Mammary epithelial cell (primary cell): ENCODE measurements at places on chromosomes 3 and 15.
A peak's percentile ranks its signal among the peaks of the same experiment; 100 is the strongest.

GRCh38 chr3:133197619-133198018, 159.4 kb downstream of the TMEM108 start:
- DNase-seq: no peak

GRCh38 chr3:176734146-176734545, 463.1 kb downstream of the TBL1XR1 start:
- no peak for DNase-seq

DNA sequence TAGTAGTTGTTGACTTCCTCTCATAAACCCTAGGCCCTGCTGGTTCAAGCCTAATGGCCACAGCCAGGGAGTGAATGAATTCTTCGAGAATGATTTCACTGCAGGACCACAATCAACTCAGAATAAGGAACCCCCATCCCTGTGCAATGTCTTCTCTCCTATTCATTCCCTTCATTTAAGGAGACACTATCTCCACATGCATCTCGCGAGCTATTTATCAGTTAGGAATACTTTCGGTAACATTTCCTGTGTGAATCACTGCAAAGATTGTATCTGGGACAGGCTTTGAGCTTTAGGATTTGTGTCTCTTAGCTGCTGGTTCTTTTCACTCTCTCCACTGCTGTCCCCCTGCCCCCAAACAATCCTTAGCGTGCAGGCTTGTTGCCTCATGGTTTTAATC, 94.4 kb downstream of the MYLK start:
- no peak for DNase-seq

- no peak for DNase-seq
Measured at GRCh38 chr3:183161552-183162336, 790 bp downstream of the LAMP3 start.

DNA sequence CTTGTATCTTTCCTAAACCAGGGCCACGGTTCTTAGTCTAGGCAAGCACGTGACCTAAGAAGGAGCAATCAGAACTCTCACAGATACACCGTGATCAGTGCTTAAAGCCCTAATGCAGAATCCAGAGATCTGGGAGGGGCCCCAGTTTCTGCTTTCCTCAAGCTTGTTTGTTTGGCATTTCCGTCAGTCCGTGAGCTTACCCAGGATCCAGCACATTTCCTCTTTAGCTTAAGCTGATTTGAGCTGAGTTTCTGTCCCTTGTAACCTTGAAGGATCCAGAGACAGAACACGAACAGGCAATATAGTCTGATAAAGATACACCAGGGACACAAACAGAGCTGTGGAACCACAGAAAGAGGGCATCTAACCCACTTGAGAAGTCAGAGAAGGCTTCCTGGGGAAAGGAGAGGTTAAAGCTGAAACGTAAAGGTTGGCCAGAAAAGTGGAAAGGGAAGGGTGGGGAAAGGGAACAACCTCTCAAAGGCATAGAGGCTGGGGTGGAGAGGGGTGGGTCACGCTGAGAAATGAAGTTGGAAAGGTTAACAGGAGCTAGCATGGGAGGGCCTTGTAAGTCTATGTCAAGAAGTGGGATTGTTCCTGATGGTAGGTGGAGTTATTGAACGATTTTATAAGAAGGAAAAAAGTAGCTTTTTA, 42.1 kb upstream of the RARB start:
- DNase-seq: no peak

- peak; percentile 68 for DNase-seq
Measured at GRCh38 chr3:33940149-33940548, 141.7 kb downstream of the PDCD6IP start.

- DNase-seq: no peak
Measured at GRCh38 chr3:196524527-196524926, 9.4 kb upstream of the SMCO1 start.

DNA sequence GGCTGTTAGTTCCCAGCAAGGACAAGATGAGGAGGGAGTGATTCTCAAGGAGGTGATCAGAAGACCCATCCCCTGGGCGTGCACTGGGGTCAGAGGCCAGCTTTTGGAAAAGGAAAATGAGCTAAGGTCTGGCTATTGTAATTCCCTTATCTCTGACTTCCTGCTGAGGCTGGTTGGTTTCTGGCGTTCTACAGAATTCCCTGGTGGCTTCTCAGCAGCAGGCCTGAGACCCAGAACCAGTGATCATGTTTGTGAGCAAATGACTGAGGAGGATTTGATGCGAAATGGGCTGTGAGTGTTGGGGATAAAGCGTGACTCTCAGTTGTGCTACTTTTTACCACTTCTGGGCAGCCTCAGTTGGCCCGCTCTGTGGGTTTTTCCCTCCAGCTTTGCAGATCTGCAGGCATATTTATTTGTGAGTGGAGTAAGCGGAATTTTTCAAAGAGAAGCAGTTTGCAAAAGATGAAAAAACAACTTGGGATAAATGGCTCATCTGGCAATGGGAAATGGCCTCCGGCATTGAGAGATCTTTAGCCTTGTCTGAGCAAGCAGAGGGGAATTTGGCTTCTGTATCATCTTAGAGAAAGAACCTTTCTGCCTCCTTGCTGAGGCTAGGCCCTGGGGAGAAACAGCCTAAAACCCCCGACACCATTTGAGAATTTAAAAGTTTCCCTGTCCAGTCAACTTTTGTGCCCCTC, 102.7 kb downstream of the SLCO3A1 start:
- peak; percentile 93 for DNase-seq

GRCh38 chr15:43268111-43269105, 1.7 kb upstream of the TGM5 start:
- no peak for DNase-seq

DNA sequence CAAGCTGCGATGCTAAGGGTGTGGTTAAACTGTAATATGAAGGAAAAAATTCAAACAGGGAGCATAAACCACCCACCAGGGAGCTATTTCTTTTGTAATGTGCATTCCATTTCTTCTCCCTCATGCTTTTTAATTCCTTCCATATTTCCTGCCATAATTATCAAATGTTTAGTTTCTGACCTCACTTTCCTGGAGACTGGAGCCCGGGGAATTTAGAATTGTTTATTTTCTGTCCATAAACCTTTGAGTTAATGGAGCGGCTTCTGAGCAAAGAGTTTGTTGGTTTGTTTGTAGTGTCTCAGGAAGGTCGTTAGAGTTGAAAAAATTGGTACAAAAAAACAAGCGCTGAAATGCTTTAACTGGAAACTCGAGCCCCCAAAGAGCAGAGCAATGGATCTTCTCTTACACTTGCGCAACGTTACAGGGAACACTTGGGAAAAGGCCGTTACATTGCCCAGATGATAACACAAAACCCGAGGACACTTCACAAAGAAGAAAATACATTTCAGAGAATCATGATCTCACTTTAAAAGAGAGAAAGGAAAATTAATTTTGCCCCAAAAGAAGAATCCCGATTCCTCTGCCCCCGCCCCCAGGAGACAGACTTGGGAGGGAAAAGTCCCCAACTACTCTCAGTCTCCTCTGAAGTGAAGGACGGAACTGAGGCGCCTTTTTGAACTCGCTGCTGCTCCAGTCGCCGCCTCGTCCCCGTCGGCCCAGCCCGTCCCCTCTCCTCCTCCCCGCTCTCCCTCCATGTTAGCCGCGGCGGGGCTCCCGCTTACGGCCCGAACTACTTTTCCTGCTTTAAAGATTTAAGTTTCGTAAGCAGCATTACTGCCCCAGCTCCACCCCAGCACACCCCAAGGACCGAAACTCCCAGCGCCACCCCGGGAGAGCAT, 842 bp downstream of the FSTL1 start:
- peak; percentile 33 for DNase-seq

DNA sequence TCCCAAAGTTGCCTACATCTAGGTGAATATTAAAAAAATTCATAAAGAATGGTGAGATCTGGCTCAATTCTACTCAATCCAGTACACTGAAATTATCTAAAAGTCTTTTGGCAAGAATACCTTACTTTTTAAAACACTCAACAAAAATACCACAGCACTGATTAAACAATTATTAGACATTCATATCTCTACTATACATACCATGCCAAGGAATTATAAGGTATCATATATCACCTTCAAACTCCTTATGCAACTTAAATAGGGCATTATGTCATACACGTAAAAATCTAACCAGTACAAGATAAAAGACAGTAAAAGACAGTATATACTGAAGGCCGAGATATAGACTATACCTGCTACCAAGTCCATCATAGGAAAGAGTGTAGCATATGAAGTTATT, 6.1 kb upstream of the ANKRD28 start:
- DNase-seq: no peak

- peak; percentile 58 for DNase-seq
Measured at GRCh38 chr15:47293466-47294162, 423.7 kb upstream of the SEMA6D start.

- no peak for DNase-seq
Measured at GRCh38 chr3:97937205-97937604, 35.0 kb downstream of the RIOX2 start.

GRCh38 chr3:143849854-143850549, 1.7 kb upstream of the SLC9A9 start:
- DNase-seq: peak; percentile 91

GRCh38 chr3:142976621-142977398, 13.3 kb upstream of the PAQR9 start:
- DNase-seq: peak; percentile 89

DNA sequence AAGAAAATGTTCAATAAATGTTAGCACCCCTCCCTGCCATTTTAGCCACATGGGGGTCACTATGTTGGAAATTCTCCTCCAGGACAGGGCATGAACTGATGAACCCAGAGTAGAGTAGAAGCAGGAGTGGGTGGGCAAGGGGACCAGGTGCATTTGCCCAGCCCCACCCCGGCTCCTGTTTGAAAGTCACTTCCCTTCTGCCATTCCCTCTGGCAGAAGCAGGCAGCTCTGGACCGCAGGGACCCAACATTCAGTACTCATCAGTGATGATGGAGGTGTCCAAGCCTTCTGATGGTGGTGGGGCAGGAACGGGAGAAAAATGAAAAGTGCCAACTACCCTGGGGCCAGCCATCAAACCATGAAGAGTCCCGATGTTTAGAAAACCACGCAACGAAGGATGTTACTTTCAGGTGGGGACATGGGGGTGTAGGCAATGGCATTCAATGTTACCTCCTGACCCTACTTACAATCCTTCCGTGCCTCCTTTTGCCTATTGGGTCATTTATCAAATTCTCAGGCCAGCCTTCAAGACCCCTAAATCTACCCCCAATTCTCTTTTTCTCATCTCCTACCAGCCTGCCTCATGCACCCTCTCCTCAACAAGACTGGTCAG, 17.2 kb downstream of the UBAP1L start:
- no peak for DNase-seq

DNA sequence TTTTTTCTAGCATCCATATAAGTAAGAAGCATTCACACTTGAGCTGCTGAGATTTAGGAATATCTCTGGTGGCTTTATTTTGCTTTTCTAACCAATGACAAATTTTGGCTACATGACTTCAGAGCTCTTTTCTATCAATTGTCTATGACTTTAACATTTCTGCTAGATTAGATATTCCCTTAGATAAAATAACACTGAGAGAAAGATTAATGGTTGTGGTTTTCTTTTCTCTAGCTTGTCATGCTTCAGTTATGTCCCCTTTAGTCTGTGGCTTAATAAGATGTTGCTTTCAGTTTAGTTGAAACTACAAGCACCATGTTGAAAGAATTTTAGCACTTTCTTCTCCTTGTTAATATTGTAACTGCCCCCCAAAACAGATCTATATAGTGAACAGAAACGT, 665.6 kb upstream of the CCDC54 start:
- DNase-seq: peak; percentile 12

- DNase-seq: no peak
Measured at GRCh38 chr3:42195879-42196330, 70.1 kb downstream of the CCK start.

- no peak for DNase-seq
Measured at GRCh38 chr3:38613426-38613825, 36.1 kb downstream of the SCN5A start.

- no peak for DNase-seq
Measured at GRCh38 chr3:40923651-40924050, 275.7 kb upstream of the CTNNB1 start.

GRCh38 chr3:164155400-164155799, 922.9 kb downstream of the SI start:
- DNase-seq: no peak

- DNase-seq: no peak
Measured at GRCh38 chr3:149612456-149612855, 45.4 kb downstream of the WWTR1 start.

DNA sequence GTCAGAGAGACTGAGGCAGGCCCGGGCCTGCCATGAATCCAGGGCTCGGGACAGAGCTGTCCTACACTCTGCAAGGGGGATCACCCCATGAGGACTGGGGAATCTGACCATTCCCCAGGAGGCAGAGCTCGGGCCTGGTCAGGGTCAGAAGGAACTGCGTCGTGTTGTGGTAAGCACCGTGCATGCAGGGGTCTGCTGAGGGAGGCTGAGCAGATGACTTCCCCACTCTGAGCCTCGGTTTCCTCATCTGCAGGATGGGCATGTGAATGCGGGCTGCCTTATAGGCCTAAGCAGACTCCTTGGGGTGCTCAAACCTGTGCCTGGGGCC, 61.6 kb upstream of the IQSEC1 start:
- no peak for DNase-seq

- DNase-seq: no peak
Measured at GRCh38 chr3:2929574-2929973, 180.6 kb downstream of the IL5RA start.

DNA sequence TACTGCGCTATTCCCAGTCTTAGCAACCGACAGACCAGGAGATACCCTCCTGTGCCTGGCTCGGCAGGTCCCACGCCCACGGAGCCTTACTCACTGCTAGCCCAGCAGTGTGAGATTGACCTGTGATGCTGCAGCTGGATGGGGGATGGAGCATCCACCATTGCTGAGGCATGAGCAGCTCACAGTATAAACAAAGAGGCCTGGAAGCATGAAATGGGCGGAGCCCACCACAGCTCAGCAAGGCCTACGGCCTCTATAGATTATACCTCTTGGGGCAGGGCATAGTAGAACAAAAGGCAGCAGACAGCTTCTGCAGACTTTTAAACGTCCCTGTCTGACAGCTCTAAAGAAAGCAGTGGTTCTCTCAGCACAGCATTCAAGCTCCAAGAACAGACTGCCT, 160.3 kb downstream of the ANXA2 start:
- no peak for DNase-seq

GRCh38 chr3:138199851-138200250, 12.8 kb downstream of the ARMC8 start:
- DNase-seq: no peak

DNA sequence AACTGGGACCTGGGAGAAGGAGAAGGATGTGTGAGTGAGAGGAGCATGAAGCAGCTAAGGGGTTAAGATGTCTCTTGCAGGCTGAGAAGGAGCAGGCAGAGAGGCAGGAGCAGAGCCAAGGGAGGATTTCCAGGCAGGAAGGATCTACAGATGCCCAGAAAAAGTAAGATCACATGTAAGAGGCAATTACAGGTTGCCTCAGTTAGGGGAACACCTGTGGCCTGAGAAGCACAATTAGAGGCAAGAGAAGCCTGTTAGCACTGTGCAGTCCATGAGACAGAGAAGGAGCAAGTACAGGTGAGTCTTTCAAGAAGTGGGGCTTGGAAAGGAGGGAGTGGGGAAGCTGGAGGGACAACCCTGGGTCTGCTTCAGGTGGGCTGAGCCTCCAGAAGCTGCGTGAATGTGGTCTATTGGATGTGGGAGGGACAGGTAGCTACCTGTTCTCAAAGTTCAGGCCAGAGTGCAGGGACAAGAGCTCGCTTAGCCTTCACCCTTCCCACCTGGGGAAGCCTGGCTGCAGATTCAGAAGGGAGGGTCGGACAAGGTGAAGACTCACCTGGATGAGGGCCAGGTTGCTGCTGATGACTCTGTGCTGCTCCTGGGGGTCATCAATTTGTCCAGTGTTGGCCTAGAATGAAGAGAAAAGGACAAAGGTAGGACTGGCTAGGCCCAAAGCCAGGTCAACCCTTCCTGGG, 50.7 kb downstream of the SLC41A3 start:
- no peak for DNase-seq
